ENCODE measurements at places on chromosomes 13 and 19. TPM values are rescaled to one million over a fixed set of nuclear protein-coding genes. Genes with fewer than 3 reads are reported as not detected.

TFPT gene
- total RNA-seq = 18.8 TPM

GIPR gene
- total RNA-seq = 0.72 TPM

- no peak for DNase-seq
Observed at GRCh38 chr13:62309904-62310303, 894.3 kb upstream of the PCDH20 start.

DNA sequence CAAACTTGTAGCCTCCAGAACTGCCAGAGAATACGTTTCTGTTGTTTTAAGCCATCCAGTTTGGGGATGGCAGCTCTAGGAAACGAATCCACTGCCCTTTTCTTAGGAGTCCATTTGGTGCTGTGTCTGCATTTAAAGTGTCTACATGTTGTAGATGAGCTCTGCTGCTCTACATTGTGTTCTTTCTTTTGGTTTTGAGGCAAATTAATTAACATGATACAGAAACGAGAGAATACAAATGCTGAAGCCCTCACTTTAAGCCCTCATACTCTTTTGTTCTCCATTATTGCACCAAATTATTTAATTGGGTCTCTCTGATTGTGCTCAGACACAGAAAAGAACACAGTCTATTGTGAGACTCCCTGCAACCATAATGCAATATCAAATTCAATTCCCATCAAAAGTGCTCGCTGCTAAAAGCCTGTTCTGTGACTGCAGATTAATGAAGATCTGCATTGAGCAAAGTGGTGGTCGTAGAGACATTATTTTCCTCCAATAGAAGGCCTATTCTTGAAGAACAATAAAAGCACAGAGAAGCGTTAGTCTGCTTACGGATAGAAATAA, 166.3 kb upstream of the SOX21 start:
- DNase-seq = no peak

GRCh38 chr13:23469951-23470421, 36.5 kb upstream of the SACS start:
- peak; percentile 84 for DNase-seq

DNA sequence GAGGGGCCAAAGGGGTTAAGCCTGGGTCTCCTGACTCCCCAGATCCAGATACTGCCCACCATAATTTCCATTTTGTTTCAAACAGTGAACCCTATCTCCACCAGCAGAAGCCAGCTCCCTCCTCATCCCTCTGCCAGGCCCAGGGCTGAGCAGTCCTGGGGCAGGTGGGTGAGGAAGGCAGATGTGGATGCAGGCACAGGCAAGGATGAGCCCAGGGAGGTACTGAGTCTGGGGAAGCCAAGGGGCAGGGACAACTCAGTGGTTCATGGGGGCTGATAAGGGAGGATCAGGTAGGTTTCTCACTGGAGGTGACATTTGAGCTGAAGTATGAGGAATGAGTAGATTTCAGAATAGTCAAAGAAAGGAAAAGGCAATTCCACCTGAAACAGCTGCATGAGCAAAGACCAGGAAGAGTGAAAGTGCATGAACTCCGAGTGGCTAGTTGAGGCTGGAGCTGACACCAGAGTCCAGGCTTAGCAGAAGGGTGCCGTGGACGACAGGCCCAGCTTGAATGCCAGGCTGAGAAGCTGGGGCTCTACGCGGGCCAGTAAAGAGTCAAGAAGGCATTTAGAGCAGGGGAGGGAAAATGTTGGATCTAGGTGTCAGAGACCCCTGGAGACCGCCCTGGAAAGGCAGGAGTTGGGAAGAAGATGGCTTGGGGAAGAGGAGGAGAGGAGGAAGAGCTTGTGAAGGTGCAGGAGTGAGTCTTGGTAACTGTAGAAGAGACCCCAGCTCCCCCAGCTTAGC, 10.3 kb downstream of the CIC start:
- DNase-seq = no peak

DNA sequence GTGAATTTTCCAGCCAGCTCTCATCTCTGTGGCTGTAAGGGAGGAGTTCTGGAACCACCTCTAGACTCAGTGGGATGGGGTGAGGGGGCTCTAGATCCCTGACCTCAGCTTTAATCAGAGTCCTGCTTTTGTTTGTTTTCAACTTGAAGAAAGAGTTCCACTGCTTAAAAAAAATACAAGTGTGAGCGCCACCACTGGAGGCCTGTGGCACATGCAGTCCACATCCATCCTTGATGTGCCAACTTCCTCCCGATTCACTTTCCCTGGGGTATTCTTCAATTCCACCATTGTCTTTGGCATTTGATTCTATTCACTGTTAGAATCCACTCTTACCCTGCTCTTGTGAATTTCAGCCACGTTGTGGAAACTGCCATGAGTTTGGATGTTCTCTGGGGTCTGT, 62.4 kb upstream of the GJB6 start:
- no peak for DNase-seq

GRCh38 chr13:80386002-80386401, 45.1 kb upstream of the SPRY2 start:
- DNase-seq = no peak
